Fibroblast of skin of left quadriceps (primary cell): ENCODE measurements at places on chromosomes 16 and 17.

- no peak for DNase-seq
Measured at GRCh38 chr16:50004239-50004638, 20.8 kb upstream of the CNEP1R1 start.

DNA sequence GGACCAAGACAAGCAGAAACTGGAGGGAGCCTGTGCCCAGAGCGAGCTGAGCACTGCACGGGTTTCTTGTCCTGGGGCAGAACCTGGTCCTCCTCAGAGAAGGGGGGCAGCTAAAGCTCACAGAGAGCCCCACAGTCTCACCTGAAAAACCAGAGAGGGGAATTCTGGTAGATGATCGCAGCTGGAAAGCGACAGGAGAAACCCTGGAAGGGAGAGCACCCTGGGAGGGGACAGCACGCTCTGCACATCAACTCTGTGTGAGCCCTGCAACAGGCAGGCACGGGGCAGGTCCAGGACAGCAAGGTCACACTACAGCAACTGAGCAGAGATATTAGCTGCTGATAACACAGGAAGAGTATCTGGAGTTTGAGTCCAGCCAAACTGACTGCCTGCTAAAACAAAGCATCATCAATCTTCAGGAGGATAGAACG, 18.2 kb downstream of the ZCCHC14 start:
- no peak for DNase-seq

DNA sequence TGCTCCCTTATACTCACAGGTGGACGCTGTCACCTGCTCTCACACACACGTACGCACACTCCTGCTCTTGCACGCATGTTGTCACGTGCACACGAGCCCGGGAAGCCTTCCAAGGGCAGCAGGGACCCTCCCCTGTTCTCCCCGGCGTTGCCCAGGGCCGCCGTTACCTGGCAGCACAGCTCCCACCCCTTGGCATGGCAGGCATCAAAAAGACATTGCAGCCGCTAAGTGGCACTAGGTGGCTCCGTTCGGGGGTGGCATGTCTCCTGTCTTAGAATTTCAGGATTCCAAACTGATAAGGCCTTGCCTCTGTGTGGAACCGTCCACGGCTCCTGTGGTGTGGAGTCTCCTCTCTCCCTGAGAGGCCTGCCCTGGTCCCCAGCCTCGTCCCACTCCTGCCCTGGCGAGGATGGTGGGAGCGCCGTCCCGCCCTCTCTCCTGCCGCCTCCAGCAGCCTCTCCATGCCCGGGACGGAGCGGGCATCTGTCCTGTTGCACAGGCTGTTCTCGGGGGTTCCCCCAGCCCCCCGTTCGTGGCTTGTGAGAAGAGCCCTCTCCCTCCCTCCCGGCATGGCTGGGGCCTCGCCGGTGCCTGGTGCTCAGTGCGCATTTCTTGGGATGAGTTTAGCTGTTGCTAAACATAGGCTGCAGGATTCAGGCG, 126.7 kb upstream of the GSE1 start:
- no peak for DNase-seq

- no peak for DNase-seq
Measured at GRCh38 chr17:6710317-6710716, 2.9 kb downstream of the SLC13A5 start.

- DNase-seq, result no peak
Measured at GRCh38 chr17:80017226-80018010, 18.3 kb downstream of the TBC1D16 start.

DNA sequence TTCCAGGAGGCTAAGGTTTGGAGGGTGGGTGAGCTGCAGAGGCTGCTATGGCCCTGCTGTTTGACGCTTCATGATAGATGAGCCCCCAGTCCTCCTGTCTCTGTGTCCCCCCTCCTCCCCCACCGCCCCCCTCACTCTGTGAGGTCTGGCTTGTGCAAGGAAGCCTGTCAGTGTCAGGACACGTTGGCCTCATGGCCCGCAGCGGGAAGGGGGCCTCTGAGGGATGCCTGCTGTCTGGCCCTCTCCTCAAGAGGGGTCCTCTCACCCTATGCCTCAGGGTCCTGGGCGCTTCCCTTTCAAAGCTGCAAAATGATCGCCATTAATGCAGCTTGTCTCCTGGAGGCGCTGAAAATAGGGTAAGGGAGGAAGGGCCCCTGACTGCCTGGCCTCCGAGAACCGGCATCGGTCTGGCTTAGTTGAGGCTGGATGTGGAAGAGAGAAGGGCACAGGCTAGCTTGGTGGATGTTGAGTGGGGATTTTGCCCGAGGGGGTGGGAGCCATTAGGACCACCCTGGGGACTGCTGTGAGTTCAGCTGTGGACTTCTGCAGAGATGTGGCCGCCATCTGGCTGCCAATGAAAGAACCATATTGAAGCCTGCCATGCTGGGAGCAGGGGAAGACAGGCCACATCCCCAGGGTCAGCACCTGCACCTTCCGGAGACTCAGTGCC, 14.8 kb upstream of the GOSR2 start:
- no peak for DNase-seq

DNA sequence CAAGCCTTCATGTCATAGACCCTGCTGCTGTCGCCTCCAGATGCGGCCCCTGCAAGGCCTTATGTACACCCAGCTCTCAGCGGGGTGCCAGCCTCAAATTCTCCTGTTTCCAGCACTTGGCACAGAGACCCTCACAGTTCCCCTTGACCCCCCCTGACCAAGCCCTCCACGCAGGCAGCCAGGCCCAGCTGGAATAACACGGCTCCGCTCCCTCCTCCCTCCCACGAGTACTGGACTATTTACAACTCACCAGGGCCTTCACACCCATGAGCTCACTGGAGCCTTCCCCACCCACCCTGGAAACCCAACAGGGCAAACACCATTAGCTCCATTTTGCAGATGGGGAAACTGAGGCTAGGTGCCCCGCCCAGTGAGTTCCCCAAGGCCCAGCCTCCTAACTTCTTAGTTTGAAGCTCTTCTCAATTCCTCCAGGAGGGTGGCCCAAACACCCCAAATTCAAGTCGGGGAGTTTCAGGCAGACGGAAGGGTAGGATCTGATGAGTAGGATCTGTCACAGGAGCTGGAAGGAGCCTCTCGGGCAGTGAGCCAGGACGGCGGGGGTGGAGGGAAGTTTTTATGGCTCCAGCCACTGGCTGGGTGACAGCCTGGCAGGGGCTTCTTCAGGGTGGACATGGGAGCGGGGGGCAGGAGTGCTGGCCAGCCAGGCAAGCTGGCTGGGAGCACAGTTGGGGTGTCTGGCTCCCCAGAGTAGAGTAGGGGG, 17.5 kb upstream of the DLX4 start:
- DNase-seq, result no peak

- no peak for DNase-seq
Measured at GRCh38 chr16:4801962-4802658, at the start of gene ROGDI. ROGDI (minus strand) TSS chr16:4802633; CDS start chr16:4802571, 62 bp downstream.

GRCh38 chr16:11957591-11958395, 7.2 kb upstream of the TNFRSF17 start:
- no peak for DNase-seq

DNA sequence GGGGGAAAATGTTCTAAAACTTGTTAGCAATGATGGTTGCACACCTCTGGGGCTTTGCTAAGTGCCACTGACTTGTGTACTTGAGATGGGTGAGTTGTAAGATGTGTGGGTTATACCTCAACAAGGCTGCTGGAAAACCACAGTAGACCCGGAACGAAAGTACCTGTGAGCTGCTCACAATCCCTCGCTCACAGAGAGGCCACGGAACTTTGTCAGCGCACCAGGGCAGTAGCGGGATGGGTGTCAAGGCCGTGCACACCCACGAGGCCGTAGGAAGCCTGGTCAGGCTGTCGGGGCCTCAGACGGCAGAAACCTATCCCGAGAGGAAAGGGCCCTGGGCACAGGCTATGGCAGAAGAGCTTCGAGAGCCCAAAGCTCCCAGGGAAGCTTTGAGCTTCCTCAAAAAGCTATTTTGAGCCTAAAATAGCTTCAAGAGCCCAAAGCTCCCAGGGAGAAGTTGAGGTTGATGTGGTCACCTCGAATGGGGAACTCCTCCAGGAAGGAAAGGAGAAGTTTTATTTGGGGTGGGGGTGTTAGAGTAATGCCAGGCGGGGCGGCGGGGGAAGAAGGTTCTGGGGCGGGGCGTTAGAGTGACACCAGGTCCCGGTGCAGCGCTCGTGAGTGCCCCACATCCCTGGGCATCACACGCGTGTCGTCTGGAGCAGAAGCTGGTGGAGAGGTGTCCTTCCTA, 19.0 kb downstream of the CBFA2T3 start:
- DNase-seq, result no peak

GRCh38 chr17:15287538-15288267, 22.6 kb upstream of the PMP22 start:
- no peak for DNase-seq

GRCh38 chr17:45237686-45238085, 16.0 kb downstream of the FMNL1 start:
- DNase-seq, result no peak

GRCh38 chr17:74798239-74798707, 22.1 kb upstream of the NAT9 start:
- DNase-seq, result peak; percentile 49

GRCh38 chr17:39625198-39625785, 1.5 kb upstream of the PPP1R1B start:
- no peak for DNase-seq

DNA sequence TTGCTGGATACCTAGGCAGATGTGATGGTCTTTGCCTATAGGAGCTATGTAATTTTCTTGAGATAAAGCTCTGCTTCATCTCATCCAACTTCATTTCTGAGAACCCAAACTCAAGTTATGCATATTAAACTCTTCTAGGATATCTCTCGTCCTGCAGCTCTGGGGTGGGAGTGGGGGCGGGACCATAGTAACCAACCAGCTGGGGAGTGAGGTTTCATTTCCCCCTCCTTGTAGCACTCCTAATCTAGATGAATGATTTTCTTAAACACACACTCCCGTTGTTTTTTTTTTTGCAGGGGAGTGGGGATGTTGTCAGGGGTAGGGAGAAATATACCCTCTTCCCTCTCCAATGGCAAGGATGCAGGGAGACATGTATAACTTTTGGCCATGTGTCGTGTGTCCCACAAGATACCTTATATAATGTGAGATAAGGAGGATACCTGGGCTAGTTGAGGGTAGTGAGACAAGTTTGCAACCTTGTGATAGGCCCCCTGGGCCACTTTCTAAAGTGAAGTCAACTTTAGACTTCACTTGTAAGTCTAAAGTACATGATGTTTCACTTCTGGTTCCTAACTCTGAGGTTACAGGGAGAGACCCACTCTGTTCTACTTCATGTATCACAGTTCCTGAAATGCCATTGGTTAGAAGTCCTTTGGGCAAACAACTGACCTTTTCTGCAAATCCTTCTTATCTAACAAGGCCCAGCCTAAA, 10.5 kb upstream of the HEATR6 start:
- DNase-seq, result no peak

GRCh38 chr17:18925187-18925586, 26.8 kb upstream of the SLC5A10 start:
- no peak for DNase-seq

- no peak for DNase-seq
Measured at GRCh38 chr17:50188921-50189549, 12.4 kb downstream of the COL1A1 start.

- DNase-seq, result no peak
Measured at GRCh38 chr16:5982979-5983378, 885.4 kb upstream of the EEF2KMT start.
